ENCODE measurements at places on chromosomes 5 and 9.

- no peak for DNase-seq
Observed at GRCh38 chr9:126638571-126639132, 24.9 kb downstream of the LMX1B start.

DNA sequence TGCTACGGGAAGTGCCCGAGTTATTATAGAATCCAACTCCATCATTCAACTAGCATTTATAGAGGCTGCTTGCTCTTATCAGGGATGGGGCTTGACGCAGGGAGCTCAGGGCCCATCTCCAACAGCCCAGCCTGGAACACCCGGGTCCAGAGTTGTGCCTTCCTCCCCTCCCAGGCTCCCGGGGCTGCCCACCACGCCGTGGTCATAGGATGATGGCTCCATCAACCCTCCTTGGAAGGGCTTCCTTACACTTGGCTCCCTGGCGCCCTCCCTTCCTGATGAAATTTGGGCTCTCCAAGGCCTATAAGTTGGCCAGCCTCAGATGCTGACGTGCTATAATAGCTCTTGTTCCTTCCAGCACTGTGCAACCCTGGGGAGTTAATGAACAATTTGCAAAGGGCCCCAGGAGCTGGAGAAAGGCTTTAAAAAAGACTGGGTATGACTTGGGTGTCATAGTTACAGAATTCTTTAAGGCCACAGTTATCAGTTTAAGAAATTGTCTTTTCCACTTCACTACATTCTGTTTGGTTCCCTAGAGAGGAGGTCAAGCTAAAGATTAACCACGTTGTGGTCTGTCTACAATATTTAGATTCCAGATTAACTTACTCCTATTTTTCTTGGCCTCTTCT, 42.5 kb upstream of the GADD45G start:
- DNase-seq, result no peak

- no peak for DNase-seq
Observed at GRCh38 chr5:94028001-94028400, 286.6 kb upstream of the POU5F2 start.

DNA sequence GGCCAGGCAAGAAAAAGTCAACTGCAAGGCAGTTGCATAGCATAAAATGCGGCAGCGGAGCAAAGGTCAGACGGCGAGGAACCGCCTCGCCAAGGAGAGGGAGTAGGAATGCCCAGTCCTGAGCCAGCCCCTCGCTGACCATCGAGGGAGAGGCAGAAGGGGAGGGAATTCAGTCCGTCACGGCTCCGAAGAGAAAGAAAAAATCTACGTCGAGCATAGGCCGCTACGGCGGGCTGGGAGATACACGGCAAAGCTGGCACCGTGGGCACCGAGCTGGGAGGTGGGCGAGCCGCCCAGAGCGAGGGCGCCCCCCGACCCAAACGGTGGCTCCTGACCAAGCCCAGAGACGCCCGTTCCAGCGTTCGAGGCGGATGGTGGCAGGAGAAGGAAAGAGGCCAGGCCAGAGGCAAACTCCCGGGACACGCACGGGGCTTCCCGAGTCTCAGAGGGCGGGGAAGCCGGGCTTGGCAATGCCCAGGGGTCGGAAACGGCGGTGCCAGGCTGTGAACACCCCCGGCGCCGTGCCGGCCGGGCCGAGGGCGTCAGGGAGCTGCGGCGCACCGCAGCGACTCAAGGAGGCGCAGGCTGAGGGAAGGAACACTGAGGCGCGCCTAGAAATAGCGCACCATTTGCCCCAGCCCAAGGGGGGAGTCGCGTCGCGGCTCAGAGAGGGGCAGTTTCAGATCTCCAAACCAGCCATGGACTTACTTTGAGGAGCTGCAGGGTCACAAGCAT, 518 bp downstream of the SPRY4 start:
- peak; percentile 20 for DNase-seq

DNA sequence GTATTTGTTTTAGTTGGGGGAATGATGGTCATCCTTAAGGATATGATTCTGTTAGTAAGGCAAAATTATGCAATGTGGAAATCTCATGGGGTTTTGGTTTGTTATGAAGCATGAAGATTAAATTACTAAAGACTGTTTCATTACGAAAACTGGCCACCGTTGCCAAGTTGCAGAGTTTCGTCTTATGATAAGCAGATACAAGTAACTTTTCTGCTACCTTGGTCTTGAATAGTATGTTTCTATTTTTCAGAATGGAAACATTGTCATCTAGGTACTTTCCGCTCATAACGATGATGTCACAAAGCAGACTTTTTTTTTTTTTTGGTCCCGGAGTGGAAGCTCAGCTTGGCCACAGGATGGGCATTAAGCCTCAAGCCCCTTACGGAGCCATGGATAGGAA, 4.2 kb downstream of the CCNI2 start:
- peak; percentile 33 for DNase-seq

- DNase-seq, result peak; percentile 76
Observed at GRCh38 chr9:108053555-108054061, 564.0 kb upstream of the KLF4 start.

- no peak for DNase-seq
Observed at GRCh38 chr5:126377424-126377823, 45.8 kb upstream of the GRAMD2B start.

DNA sequence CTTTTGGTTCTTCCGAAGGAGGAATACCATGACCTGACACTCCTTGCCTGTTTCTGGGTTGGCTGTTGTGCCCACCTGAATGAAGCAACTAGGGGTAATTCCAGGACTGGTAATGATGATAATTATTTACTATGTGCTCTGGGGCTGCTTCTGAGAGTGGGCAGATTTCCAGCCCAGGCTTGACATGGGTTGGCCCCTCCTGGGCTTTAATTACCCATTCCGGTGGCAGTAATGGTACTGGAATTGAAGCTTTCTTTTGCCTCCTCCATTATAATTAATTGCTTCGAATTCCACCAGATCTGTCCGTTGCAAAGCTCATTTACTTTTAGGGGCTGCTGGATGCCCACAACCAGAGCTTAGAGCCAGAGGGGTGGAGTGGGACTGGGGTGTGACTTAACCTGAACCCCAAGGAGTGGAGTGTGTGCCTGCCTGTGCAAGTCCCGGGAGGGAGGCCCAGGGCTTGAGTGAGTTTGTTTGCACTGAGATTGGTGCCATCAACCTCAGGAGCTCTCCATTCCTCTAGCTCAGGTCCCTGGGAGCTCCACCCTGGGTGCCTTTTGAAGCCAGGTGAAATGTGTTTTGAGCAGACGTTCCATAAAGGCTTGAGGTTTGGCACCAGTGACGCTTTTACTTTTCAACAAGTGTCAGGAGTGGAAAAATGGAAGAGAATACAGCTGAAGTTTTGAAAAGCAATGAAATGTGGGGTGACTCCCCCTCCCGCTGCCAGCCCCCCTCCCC, 214.6 kb downstream of the PDZD2 start:
- DNase-seq, result peak; percentile 12

DNA sequence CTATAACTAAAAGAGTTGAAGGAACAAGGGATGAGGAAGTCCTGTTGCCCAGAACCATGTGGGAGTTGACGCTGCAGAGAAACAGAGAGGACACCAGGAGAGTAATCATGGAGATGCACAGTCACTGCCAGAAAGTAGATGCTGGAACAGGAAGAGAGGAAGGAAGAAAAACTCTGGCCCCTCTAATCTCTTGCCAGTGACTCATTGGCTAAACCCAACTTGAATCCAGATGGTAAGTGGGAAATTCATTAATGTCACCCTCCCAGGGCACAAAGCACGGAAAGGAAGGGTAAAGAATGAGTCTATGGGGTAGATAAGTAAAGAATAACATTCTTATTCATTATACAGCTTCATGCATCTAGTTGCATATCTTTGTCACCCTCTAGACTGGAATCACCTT, 631.9 kb downstream of the PRELID2 start:
- DNase-seq, result no peak

Data from mammary epithelial cell (primary cell).